ENCODE measurements at places on chromosomes 4 and X.
A peak's percentile ranks its signal among the peaks of the same experiment; 100 is the strongest.

- H3K27ac ChIP-seq = no peak overlapping the region
- no peaks in the 10 kb centered on the region for H3K36me3 ChIP-seq
- no peak for DNase-seq
- H3K27me3 ChIP-seq = no peaks in the 10 kb centered on the region
Observed at GRCh38 chr4:19514276-19515070, 737.2 kb upstream of the SLIT2 start.

- H3K27ac ChIP-seq = peak overlapping the region; percentile 14
- peaks cover 14% of the 10 kb centered on the region for H3K36me3 ChIP-seq
- DNase-seq = no peak
- H3K27me3 ChIP-seq = no peaks in the 10 kb centered on the region
- H3K4me3 ChIP-seq = peak overlapping the region; percentile 37
Observed at GRCh38 chr4:1251773-1252066, 2.8 kb upstream of the CTBP1 start.

GRCh38 chr4:52265781-52266525 is 214.8 kb downstream of the SPATA18 start:
- no peaks in the 10 kb centered on the region for H3K27me3 ChIP-seq
- no peaks in the 10 kb centered on the region for H3K4me1 ChIP-seq
- no peak overlapping the region for H3K4me3 ChIP-seq
- no peaks in the 10 kb centered on the region for H3K36me3 ChIP-seq

GRCh38 chr4:48112017-48112667 is 21.9 kb downstream of the TXK start:
- H3K4me1 ChIP-seq = peaks cover 2% of the 10 kb centered on the region
- H3K36me3 ChIP-seq = no peaks in the 10 kb centered on the region
- no peak overlapping the region for H3K4me3 ChIP-seq
- H3K27me3 ChIP-seq = no peaks in the 10 kb centered on the region
- H3K27ac ChIP-seq = no peak overlapping the region
- no peak for DNase-seq

DNA sequence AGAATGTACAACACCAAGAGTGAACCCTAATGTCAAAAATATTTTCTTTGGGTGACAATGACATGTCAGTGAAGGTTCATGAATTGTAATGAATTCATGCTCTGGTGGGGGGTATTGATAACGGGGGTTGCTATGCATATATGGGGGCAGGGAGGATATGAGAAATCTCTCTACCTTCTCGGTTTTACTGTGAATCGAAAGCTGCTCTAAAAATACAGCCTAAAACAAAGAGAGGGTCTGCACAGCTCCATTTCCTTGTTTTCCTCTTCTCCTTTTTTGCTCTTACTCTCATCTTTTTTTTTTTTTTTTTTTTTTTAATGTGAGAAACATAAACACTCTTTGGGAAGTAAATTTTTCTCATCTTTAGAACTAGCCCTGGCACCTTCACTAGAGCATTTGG is 85.8 kb downstream of the DCTD start:
- no peak for DNase-seq
- peaks cover 2% of the 10 kb centered on the region for H3K36me3 ChIP-seq
- H3K4me3 ChIP-seq = no peak overlapping the region
- no peak overlapping the region for H3K27ac ChIP-seq
- peaks cover 18% of the 10 kb centered on the region for H3K27me3 ChIP-seq
- H3K4me1 ChIP-seq = no peaks in the 10 kb centered on the region

DNA sequence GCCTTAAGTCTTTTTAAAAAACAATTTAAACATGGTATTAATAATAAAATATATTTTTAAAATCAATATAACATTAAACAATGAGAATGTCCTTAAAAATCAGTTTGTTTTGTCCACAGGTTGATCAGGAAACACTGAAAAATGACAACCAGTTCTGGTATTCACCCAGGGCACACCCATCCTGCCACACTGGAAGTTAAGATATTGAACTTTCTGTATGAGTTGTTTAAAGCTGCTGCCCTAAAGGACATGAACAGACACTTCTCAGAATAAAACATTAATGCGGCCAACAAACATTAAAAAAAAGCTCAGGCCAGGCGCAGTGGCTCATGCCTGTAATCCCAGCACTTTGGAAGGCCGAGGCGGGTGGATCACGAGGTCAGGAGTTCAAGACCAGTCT is 15.0 kb upstream of the HOPX start:
- DNase-seq = no peak
- H3K27me3 ChIP-seq = peaks cover 4% of the 10 kb centered on the region
- no peaks in the 10 kb centered on the region for H3K4me1 ChIP-seq
- no peak overlapping the region for H3K4me3 ChIP-seq
- H3K36me3 ChIP-seq = no peaks in the 10 kb centered on the region

DNA sequence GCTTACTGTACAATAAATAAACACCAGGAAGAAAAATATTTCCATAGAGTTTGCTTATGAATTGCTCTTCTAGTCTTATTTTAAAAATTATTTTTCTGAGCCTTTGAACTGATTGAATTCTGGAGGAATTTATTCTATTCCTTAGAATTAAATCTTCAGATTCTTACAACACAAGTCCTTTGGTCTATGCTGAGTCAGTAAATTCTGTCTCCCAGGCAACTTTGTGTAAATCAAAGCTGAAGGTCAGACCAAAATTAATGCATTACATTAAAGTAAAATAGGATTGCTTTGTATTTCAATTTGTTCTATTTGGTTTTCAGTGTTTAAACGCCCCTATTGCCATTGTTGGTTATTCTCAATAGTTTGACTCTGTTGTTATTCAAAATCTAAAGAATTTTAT is 26.8 kb upstream of the STPG2 start:
- H3K36me3 ChIP-seq = no peaks in the 10 kb centered on the region
- no peak overlapping the region for H3K4me3 ChIP-seq
- no peaks in the 10 kb centered on the region for H3K4me1 ChIP-seq

DNA sequence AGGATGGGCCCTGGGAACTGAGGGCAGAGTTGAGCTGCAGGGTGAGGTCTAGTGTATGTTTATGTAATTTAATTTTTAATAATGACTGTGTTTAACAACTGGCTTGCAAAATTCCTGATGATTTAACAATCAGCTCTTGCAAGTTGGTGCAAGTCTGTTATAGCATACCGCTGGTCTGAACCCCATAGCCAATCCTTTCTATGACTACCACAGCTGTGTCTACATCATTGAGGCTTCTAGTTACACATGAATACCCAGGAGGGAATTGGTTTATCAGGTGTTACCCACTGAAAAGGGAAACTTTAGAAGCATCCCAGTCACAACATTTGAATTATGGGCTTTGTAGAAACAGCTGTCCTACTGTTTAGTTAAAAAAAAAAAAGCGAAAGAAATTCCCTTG is 38.3 kb downstream of the SUPT20HL1 start:
- H3K27me3 ChIP-seq = no peaks in the 10 kb centered on the region
- no peak overlapping the region for H3K4me3 ChIP-seq
- H3K36me3 ChIP-seq = no peaks in the 10 kb centered on the region
- H3K4me1 ChIP-seq = peaks cover 4% of the 10 kb centered on the region

- H3K36me3 ChIP-seq = peaks cover 21% of the 10 kb centered on the region
- no peak overlapping the region for H3K27ac ChIP-seq
- no peak for DNase-seq
- H3K4me3 ChIP-seq = no peak overlapping the region
Observed at GRCh38 chr4:145755802-145756201, 75.9 kb downstream of the C4orf51 start.

DNA sequence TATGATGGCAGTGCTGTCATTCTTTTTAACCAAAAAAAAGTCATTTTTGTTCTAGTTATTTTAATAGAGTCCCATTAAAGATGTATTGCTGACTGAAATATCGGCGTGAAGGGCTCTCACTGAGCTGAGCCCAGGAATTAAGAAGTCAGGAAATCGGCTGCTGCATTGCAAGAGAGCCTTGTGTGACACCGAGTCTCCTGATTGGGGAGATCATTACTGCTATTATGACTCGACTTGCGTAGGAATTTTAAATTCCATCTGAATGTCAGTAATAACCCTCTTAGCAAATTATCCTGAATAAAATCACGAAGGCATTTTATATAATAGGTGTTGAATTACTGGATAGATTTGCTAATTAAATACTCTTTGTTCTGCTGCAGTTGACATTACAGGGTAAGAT is 111.5 kb downstream of the POLA1 start:
- DNase-seq = no peak
- no peaks in the 10 kb centered on the region for H3K27me3 ChIP-seq
- no peak overlapping the region for H3K4me3 ChIP-seq
- no peak overlapping the region for H3K27ac ChIP-seq
- peaks cover 14% of the 10 kb centered on the region for H3K36me3 ChIP-seq

- H3K27ac ChIP-seq = peak overlapping the region; percentile 35
- peaks cover 23% of the 10 kb centered on the region for H3K36me3 ChIP-seq
- DNase-seq = no peak
Observed at GRCh38 chrX:118558926-118559325, 63.3 kb downstream of the DOCK11 start.

GRCh38 chr4:53755656-53756055 is 164.4 kb upstream of the LNX1 start:
- no peaks in the 10 kb centered on the region for H3K27me3 ChIP-seq
- no peak for DNase-seq
- H3K27ac ChIP-seq = no peak overlapping the region
- H3K4me1 ChIP-seq = peaks cover 4% of the 10 kb centered on the region

GRCh38 chr4:41524425-41524824 is 13.5 kb upstream of the LIMCH1 start:
- no peak overlapping the region for H3K27ac ChIP-seq
- H3K27me3 ChIP-seq = peaks cover 3% of the 10 kb centered on the region
- H3K4me3 ChIP-seq = no peak overlapping the region
- DNase-seq = no peak
- no peaks in the 10 kb centered on the region for H3K4me1 ChIP-seq

DNA sequence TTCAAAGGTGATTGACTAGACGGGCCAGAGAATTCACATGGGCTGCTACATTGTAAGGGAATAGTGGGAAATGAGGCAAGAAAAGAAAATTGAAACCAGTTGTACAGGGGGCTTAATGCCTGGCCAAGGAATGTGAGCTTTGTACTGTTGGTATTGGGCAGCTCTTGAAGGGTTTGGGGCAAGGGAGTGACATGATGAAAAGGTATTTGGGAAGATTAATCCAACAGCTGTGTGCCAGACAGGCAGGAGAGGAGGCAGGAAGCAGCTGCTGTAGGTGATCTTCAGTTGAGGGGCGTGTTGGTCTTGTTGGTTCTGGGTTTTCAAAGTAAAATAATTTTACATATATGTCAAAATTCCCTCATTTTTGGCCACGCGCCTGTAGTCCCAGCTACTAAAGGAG is 384.5 kb upstream of the TENM3 start:
- H3K36me3 ChIP-seq = no peaks in the 10 kb centered on the region
- no peak for DNase-seq
- no peak overlapping the region for H3K27ac ChIP-seq
- no peaks in the 10 kb centered on the region for H3K4me1 ChIP-seq

DNA sequence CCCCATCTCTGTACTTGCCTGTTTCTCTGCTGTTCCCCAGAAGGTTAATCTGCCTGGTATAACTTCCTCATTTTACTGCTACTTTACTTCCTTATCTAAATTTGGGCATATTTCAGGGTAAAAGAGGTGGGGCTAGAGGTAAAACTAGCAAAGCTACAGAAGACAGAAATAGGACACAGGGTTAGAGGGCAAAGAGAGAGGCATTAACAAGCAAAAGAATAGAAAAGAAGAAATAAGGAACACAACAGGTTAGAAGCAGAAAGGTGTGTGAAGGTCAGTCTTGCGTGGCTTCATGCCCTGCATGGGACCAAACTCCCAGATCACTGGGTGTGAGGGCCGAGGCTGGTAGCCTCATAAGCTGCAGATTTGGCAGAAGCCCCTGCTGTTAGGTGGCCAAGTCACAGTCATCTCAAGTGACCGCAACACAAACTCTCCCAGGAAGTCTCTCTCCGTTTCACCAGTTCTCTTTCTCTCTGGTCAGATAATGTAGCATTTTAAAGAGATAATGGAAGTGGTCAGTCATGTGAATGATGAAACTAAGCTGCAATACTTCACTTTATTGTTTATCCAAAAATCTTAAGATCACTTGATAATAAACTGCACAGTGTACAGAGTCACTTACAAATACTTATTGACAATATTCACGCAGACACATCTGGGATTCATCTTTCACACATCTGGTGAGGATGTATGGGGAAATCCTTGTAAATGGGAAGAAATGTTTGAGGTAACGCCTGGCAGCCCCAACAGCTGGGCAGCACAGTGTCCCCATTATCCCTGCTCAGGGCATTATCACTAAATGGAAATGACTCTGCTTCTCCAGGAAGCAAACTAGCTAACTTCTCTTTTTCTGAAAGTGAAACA is 16.4 kb downstream of the TMEM154 start:
- DNase-seq = peak; percentile 60
- H3K4me1 ChIP-seq = peaks cover 65% of the 10 kb centered on the region
- no peaks in the 10 kb centered on the region for H3K27me3 ChIP-seq
- peak overlapping the region; percentile 86 for H3K27ac ChIP-seq
